ENCODE measurements at places on chromosomes 4 and X.

DNA sequence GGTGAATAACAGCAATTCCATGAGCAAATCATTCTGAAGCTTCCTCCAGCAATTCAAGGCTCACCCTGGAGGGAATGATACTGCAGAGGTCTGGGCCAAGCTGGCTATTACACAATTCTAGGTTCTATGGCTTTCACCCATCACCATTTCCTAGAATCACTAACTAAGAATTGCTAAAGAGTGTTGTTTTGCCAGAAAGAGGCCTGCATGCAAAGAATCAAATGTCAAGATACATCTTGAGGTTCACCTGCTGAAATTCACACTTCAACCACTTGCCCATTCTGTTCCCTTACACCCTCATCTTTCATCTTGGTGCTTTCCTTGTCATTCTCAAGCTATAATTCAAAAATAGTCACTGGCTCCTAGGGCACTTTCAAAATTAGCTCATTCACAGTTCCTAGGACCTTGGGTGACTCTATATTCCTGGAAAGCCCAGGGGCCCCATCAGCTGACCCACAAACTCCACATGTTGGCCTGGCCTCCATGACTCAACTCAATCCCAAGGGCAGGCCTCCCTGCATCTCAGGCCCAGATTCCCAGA, 7.0 kb downstream of the APBB2 start:
- no peak for DNase-seq

GRCh38 chr4:41061482-41062185, 152.7 kb downstream of the APBB2 start:
- DNase-seq, result no peak

DNA sequence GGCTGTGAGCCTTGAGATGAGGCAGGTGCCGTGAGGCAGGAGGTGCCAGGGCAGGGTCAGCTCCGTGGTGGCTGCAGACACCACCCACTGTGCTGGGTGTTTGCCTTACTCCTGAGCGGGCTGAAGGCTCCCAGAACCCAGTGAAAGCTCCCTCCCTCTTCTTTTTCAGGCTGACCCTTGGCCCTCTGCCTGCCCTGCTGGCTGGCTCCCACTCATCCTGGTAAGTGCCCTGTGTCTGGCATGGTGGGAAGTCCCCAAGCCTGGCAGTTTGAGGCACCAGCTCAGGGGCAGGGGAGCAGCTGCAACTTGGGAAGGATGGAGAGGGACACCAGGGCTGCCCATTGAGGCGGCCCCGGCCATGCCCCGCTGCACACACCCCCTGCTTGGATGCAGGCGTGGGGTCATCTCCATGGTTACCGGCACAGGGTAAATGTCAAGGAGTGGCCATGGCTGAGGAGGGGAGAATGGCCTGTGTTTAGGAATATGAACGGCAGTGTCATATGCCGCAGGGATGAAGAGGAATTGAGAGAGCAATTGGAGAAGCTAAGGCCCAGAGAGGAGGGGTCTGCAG, 16.8 kb downstream of the SH3BP2 start:
- no peak for DNase-seq

- no peak for DNase-seq
Observed at GRCh38 chr4:101348367-101348827, 1.1 kb upstream of the PPP3CA start.

- no peak for DNase-seq
Observed at GRCh38 chr4:138669479-138670315, 345.9 kb upstream of the NOCT start.

DNA sequence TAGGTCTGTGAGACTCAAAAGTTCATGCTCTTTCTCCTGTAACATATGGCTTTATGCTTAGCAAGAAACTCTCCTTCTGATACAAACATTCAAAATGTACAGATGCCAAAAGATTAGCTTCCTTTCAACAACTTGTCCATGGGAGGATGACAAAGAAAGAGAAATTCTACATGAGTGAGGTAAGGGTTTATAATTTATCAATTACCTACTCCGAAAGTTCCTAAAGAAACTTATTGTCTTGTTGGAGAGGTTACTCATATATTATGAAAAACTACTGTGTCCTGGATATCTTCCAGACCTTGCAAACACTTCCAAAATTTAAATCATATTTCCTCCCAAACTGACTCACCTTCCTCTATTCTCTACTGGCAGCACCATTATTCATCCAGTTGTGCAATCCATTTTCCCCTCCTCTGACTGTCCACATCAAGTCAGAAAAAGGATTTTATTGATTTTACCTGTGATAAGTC, 65.1 kb downstream of the ENPEP start:
- DNase-seq, result no peak

- DNase-seq, result no peak
Observed at GRCh38 chr4:52822583-52822971, 39.5 kb upstream of the RASL11B start.

- DNase-seq, result no peak
Observed at GRCh38 chr4:148292686-148293085, 149.5 kb downstream of the NR3C2 start.

- DNase-seq, result no peak
Observed at GRCh38 chr4:125266901-125267604, 47.7 kb upstream of the FAT4 start.

GRCh38 chr4:79043138-79043537, 103.9 kb upstream of the PAQR3 start:
- no peak for DNase-seq

GRCh38 chr4:32884198-32884597, 2164.0 kb downstream of the PCDH7 start:
- DNase-seq, result no peak

- DNase-seq, result no peak
Observed at GRCh38 chrX:11478026-11478425, 184.8 kb downstream of the AMELX start.

- no peak for DNase-seq
Observed at GRCh38 chrX:37608156-37608555, 36.7 kb downstream of the LANCL3 start.

GRCh38 chr4:105966051-105966450, 70.8 kb downstream of the NPNT start:
- no peak for DNase-seq

DNA sequence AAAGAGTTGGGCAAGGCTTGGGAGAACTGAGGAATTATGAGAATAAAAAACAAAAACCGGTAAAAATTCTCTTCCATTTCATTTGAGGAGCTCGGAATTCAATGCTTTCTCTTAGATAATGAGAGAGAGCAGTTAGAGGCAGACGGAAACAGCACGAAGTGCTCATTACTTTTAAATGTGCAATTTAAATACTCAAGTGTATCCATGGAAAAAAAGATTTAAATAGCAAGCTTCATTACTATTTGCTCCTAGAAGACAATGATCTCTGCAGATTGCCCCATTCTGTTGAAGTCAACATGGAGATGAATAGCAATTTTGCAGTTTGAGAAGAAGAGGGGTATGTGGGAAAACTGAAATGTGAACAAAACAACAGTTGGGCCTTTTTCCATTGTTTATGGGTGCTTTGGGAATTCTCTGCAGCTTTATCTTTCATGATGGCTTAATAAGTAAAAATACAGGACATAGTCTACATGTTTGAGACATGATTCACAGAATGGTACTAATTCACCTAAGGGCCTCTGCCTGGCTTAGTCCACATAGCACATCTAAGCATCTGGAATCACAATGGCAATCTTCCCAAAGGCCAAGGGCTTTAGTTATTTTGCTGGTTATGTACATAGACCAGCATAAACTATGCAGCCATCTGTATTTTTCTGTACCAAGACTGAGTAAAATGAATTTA, 512.7 kb upstream of the FAT1 start:
- DNase-seq, result no peak

- no peak for DNase-seq
Observed at GRCh38 chr4:39526765-39527295, 409 bp downstream of the UGDH start.

DNA sequence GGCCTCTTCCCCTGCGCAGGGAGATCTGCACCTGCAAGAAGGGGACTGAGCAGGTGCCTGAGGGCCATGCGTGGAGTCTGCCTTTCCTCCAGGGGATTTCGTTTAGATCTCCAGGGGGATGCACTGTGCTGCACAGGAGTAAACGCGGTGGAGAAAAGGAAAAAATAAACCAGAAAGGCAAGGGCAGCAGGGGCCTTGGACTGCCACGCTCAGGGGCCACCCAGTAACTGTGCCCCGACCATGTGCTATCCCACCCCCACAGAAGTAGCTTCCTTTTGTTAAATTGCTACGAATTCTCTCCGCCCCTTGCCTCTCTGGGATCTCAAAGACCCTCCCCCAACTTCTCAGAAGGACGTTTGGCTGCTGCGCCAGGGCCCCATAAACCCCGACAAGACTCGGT, 17.2 kb upstream of the HMX1 start:
- DNase-seq, result no peak

- no peak for DNase-seq
Observed at GRCh38 chr4:159027535-159027934, 75.3 kb upstream of the RAPGEF2 start.

DNA sequence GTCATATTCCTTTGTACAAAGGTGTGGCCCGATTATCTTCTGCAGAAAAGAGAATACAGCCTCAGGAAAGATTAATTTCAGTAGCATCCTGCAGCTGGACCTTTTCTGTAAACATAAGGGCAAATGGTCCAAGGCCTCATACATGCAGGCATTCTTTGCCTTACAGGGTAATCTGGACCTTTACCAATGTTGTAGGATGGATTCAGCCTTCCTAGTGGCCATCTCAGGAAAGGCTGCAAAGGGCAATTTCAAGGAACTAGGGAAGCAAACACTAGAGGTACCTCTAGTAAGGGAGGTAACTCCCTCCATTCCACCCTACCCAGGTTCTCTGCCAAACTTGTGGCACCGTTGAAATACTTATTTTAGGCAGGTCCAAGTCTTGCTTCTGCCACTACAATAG, 43.0 kb downstream of the UGT2B28 start:
- no peak for DNase-seq

DNA sequence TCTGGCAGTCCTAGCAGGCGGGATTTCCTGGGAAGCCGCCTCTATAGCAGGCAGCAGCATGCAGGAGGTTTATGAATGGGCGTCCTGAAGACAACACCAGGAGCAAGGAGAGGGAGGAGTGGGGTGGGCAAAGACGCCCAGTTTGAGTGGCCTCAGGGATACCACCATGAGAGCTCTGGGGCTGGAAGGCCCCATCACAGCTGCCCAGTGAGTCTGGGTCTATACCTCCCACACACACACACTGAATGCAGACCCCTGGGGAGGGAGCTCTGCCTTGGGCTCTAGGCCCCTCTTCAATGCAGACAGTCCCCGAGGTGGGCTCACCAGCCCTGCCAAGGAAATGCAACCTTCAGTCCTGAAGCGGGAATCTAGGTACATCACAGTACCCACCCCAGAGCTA, 98.6 kb downstream of the AFAP1 start:
- DNase-seq, result no peak

GRCh38 chr4:94995684-94996394, 238.1 kb downstream of the BMPR1B start:
- DNase-seq, result no peak

GRCh38 chrX:108224727-108225621, 133.4 kb downstream of the ATG4A start:
- DNase-seq, result peak; percentile 14

GRCh38 chr4:134812611-134813010, 611.0 kb upstream of the PABPC4L start:
- DNase-seq, result no peak

DNA sequence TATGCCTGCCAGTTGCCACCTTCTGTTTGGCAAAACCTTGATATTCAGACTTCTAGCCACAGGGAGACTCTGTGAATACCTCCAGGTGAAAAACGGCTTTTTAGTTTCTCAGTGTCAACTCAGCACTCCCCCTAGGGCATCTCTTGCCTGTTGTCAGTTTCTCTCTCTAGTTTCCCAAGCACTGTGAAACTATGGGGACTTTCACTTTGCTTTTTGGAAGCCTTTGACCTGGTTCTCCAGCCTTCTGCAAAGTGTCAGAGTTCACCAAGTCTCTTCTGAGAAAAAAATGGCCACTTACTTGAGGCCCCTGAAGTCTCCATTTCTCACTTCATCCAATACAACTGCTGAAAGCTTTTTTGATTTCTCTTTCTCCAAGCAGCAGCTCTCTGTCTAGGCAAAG, 521.5 kb downstream of the INPP4B start:
- no peak for DNase-seq

DNA sequence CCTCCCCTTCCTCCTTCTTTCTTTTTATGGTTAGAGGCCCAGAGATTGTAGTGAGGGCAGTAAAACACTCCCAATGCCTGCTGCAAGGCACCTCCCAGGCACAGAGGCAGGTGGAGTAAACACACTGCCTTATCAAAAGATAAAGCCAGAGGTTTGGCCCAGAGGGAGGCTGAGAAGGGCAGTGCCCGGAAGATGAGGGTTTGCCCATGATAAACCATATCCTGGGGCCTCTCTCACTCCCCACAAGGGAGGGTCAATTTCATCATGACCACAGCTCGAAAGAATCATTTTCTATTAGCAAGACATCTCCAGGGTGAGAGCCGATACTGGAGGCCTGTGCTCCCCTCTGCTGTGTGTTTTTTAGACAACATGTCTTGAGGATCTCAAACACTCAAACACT, 98.5 kb upstream of the FAM9C start:
- DNase-seq, result no peak

- no peak for DNase-seq
Observed at GRCh38 chr4:119315036-119315435, 6.9 kb downstream of the FABP2 start.

DNA sequence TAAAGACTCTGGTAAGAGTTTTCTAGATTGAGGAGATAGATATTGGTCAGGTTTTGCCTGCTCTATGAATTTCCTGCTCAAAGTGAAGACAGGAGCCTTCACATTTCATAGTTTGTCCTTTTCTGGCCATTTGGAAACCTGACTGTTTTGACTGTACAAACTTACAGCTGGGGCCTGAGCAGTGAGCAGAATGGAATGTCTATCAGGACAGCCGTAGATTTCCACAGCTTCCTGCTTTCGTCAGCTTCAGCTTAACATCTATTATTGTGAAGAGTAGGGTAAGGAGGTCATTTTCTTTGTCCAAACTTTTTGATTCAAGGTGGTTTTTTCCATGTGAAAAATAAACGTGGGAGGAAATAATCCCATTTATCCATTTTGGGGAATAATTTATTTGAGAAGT, 124.3 kb upstream of the DIPK2B start:
- no peak for DNase-seq

DNA sequence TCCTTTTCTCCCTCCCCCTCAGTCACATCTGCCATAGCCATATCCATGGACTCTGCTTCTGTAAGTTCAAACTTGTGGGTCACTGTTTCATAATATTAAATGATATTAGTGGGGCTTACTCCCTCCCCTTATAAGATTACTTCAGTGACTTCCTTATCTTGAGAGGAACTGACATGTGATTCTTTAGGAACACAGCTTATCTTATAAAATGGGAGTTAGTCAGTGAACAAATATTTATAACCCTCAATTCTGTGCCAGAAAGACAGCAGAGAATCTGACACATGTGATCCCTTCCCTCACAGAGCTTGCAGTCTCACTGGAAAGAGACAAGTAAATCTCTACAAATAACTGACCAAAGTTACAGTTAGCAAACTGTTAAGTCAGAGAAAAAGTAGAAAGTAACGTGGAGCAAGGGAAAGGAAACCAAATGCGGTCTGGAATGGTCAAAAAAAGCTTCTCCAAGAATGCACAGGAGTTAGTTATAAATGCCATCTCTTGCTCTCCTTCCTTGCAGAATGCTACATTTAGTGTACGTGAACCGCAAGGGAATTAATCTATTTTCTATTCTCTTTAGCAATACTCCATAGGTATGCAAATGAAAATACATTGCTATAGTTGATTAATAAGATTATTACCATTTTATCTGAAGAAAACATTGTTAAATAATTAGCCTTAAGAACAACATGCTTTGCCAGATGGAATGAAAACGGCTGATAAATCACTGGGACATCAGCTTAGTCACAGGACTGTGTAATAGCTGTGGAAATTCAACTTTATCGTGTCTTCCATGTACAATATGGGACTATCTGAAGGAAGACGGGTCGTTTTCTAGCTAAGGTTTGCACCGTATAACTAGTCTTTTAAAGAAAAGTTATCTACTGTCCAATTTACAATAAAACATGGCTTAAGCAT, 29.0 kb downstream of the SGMS2 start:
- DNase-seq, result no peak
